ENCODE measurements at places on chromosomes 3 and 15.

DNA sequence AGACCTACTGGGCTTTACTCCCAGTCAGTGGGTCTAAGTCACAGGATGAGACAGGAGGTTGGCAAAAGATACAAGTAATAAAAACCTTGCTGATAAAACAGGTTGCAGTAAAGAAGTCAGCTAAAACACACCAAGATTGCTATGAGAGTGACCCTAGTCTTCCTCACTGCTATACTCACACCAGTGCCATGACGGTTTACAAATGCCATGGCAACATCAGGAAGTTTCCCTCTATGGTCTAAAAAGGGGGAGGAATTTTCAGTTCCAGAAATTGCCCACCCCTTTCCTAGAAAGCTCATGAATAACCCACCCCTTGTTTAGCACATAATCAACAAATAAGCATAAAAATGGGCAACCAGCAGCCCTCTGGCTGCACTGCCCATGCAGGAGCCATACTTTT is 966.7 kb upstream of the ROBO1 start:
- DNase-seq: no peak

GRCh38 chr3:139533781-139534454 is 5.6 kb downstream of the RBP1 start:
- DNase-seq: no peak

- no peak for DNase-seq
Observed at GRCh38 chr3:113354307-113354706, 87.0 kb downstream of the CFAP44 start.

DNA sequence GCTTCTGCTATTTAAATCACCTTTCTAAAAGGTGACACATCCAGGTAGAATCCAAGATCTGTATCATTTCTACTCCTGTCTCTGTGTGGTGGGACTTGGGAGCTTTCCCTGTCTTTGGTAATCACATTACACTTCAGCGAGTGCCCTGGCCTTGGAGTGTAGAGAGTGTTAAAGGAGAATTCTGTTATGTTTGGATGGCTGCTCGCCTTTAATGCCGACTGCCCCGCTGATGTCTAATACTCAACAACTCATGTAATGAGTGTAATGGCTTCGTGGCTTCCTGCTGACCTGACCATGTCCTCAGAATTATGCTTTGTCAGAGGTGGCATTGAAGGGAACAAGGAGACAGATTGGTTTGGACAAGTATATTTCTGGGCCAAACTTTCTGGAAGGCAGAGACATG is 66.3 kb upstream of the LRTM1 start:
- DNase-seq: no peak

DNA sequence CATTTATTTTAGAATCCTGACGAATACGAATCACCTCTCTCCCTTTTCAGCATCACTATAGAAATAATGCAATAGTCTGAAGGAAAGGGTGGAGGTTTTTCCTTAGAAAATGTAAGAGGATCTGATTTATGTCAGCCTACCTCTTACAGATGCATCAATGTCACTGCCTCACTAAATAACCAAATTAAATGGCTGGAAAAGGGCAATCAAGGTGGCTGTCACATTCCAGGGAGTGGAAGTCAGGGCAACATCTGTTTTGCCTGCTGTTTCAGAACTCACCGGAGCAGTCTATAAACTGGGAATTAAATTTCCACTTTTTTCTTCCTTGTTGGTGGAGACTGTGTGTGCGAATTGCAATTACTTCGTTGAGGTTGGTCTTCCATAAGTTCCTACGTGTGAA is 299.3 kb upstream of the PDZRN3 start:
- no peak for DNase-seq

GRCh38 chr15:78249131-78249530 is 14.8 kb upstream of the ACSBG1 start:
- no peak for DNase-seq

DNA sequence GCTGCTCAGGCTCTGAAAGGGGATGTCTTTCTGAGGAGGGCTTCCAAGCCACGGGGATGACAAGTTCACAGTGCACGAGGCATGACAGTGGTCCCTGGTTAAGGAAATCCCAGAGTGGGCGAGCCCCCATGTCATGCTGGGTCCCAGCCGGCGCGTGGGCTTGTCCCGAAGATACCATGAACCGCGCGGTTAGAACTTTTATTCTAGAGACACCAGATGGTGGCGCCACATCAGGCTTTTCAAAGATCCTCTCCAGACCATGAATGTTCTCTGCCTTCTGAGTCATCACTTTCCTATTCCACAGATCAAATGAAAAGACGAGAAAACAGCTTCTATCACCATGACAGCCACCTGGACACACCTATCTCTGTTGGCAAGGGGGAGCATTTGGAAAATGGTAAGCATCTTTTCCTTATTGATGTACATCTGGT is 227.8 kb upstream of the LYSMD4 start:
- no peak for DNase-seq

DNA sequence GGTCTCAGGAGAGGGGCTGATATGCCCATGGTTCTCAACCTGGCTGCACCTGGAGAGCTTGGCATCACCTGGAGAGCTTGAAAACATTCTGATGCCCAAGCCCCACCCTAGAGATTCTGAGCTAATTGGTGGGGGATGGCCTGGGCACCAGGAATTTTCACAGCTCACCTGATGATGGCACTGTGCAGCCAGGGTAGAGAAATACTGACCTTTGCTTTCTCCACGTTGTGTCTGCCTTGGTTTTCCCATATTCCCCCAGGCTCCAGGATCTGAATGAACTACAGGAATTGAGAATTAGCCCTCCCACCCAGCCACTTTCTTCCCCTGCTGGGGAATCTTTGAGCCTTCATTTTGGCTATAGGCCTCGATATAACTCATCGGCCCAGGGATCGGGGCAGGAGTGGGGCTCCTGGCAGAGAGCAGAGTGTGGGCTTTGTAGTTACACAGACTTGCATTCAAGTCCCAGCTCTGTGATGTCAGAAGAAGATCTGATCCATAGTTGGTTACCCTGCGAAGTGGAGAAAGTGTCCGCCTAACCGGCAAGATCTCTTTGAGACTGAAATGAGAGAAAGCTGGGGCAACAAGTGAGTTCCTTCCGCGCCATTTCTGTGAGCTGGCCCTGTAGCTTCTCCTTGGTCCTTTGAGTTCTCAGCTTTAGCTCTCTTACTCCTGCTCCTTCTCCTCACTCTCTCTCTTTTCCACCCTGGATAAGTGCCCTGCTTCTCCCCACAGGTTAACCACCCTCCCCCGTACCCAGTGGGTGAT is 33.1 kb upstream of the UBE2Q2 start:
- DNase-seq: no peak

DNA sequence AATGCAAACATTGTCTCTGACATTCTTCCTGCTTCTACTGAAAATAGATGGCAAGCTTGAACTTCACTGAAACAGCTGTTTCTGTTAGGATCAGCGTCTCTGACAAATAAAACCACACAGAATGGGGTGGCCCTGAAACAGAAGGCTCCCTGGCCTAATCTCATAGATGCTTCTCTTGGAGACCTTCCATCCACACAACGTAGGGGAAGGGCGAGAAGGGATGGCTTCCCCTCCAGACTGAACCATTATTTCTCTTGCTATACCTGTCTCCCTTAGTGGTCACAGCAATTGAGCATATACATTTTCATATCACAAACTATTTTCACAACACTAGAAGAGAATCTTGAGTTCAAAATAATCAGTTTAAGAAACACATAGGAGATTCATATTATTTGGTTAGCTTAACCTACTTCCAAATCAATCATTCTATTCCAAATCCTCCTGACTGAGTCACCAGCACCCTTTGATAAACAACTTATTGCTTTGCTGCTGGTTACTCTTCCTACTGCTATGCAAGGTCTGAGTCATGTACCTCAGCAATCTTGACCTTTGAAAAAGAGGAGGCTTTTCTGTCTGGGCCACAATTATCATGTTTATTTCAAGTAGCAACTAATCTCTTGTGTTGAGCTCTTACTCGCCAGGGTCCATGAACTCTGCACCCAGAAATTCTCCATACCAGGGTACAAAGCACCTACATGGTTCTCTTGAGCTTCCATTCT is 45.5 kb downstream of the CBLB start:
- DNase-seq: no peak

GRCh38 chr3:72458375-72458774 is 389.9 kb downstream of the SHQ1 start:
- no peak for DNase-seq

GRCh38 chr15:94858011-94858410 is 626.6 kb downstream of the MCTP2 start:
- DNase-seq: no peak

DNA sequence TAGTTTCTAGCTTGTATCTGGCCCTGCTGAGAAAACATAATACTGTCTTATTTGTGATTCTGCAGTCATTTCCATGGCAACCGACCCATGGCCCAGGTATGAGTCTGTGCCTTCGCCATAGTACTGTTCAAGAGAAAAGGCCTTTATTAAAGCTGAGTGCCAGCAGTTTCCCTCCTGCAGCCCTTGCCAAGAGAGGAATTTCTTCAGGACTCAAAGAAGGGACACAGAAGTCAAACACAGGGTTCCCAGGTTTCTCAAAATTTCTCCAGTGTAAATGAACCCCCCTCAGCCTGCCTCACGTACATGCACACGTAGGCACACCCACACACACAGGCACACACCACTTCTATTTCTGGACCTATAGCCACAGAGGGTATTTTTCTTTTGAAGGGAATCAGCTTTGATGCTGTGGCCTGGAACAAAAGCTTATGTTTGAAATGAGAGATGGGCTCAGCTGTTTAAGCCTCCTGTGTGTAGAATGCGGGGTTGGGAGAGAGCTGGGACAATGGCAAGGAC is 269.2 kb downstream of the PDCD6IP start:
- DNase-seq: no peak

DNA sequence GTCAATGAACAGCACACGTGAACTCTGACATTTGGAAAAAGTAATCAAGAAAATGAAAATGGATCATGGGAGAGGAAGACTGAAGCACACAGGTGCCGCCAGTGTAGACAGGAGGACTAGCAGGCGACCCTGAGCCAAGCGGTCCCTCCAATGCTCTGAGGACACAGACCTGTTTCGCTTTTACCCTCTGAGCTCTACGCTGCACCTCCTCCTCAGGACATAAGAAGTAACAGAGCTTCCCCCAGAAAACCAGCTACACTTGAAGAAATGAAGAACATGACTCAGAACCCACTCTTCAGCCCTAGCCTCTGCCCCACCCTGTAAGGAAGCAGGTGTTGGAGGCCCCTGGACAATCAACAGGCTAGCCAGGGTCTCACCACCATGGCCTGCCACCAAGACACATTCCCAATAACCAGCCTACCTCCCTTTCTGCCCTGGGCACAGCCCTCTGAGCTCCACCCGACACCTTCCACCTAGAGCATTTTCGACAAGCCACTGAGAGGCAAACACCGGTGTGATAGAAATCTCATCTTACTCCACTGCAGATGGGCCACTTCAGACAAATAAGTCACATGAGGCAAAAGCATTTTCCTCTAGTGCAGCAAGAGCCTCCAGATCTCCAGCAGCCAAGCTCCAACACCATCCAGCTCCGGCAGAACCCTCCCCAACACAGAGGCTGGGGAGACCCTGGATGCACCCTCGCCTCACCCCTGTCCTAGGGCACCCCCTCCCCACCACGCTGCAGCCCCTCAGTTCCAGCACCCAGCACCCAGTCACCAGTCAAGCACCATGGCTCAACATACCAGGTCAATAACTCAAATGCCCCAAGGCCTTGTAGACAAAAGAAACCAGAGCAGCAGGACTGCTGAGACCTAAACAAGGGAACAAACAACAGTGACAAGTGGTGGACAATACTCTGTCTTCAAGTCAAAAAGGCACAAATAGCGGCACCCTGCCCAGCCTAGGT is 11.4 kb downstream of the FAM174B start:
- DNase-seq: no peak

DNA sequence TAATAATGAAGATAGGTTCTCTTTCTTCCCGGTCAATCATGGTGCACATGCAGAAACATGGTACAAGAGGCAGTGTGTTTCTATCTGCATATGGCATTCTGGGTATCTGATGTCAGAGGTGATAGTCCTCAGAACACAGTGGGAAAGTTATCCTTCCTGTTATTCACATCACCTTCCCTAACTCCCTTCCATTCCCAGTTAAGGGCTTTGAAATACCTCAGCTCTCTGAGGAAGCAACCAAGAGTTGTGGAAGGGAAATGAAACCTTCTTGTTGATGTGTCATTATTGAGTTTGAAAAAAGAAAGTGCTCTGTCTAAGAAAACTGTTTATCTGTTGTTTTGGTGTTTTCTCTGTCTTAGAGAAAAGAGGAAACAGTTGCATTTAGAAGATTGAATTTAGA is 21.9 kb upstream of the P2RY13 start:
- no peak for DNase-seq

DNA sequence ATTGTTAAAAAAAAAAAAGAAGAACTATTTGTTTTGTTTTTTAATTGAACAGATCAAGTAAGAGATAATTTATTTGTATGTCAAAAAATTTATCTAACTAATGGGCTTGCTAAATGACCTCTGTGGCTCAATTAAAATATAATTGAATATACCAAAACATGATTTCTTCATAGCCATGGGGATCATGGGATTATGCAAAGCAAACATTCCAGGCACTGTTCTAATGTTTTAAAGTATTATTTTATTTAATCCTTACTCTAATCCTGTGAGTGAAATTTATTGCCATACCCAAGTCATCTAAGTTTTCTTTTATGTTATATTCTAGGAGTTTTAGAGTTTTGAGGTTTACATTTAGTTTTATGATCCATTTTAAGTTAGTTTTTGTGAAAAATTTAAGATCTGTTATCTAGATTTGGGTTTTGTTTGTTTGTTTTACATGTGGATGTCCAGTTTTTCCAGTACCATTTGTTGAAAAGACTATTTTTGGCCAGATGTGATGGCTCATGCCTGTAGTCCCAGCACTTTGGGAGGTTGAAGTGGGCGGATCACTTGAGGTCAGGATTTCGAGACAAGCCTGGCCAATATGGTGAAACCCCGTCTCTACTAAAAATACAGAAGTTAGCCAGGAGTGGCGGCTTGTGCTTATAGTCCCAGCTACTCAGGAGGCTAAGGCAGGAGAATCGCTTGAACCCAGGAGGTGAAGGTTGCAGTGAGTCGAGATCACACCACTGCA is 52.3 kb upstream of the CNOT10 start:
- DNase-seq: no peak

DNA sequence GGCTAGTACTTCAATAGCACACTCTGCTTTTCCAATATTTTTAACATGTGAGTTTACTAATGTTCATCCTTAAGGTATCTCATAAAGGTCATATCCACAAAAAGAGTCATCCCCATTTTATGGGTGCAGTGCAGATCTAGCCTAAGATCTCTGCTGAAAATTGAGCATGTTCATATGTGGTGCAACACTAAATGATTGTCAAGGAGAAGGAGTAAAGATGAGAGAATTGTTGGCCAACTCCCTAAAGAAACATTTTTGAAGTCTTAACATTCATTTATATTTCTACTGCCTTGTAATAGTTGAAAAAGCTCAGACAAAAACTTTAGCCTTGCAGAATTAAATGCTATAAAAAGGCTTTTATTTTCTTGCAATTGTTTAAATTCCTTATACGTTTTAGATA is 1159.6 kb downstream of the TBL1XR1 start:
- DNase-seq: no peak

DNA sequence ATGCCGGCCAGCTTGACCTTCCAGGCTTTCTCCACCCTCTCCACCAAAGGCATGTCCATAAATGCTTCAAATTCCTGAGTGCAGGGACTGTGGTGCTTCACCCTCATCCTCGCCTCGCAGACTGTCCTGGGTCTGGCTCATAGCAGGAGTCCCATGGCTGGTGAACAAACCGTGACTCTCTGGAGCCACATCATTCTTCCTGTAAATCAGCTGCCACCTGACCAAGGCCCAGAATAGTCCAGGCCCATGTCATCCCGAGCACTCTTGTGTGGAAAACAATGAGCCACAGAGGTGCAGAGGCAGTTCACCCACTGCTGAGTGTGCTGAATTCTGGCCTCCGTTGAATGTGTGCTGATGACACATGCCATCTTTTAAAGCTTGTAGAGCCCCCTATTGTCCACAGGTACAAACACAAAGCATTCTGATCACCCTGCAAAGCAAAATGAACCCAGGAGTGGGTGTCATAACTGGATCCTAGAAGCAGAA is 68.6 kb downstream of the ABHD5 start:
- no peak for DNase-seq

All from activated T-cell treated with anti-CD3 and anti-CD28 coated beads, Interleukin-2, amount 50 U/mL, for 24 hours (primary cell).